ENCODE measurements at places on chromosomes 4 and X. TPM values are rescaled to one million over a fixed set of nuclear protein-coding genes. Genes with fewer than 3 reads are reported as not detected.

DNA sequence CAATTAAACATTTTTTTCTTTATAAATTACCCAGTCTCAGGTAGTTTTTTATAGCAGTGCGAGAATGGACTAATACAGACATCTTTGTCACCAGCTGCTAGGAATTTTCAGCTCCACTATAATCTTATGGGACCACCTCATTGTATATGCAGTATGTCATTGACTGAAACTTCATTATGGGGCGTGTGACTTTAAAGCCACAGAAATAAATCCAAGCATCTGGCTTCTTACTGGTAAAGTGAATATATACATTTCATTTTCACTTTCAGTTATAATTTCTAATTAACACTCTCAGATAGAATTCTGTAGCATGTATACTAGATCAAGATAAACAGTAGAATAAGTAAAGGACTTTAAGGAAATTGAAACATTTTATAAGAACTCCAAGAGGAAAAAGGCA, 21.9 kb downstream of the IL15 start:
- no peaks in the 10 kb centered on the region for H3K27me3 ChIP-seq
- no peak overlapping the region for H3K27ac ChIP-seq
- H3K36me3 ChIP-seq: no peaks in the 10 kb centered on the region
- no peaks in the 10 kb centered on the region for H3K4me1 ChIP-seq
- no peak overlapping the region for H3K4me3 ChIP-seq

DNA sequence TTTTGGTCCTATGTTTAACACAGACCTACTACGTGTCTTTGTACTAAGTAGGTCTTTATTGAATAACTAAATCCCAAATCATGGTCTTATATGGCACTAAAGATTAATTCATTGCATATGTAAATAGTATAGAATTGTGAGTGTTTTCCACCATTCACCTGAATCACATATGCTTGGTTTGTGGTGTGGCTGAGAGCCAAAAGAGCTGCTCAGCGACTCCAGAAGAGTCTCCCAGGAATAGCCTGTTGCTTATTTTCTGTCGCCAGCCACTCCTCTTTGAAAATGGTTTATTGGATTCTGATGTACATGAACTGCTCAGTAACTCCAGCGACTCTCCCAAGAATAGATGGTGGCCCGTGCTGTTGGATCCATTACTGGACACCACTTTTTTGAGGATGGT, 184.5 kb downstream of the CLCN4 start:
- H3K27ac ChIP-seq: no peak overlapping the region
- DNase-seq: no peak
- H3K4me3 ChIP-seq: no peak overlapping the region
- H3K27me3 ChIP-seq: no peaks in the 10 kb centered on the region

GRCh38 chr4:81398379-81398778, 73.3 kb downstream of the RASGEF1B start:
- DNase-seq: no peak
- H3K4me3 ChIP-seq: no peak overlapping the region
- no peak overlapping the region for H3K27ac ChIP-seq
- no peaks in the 10 kb centered on the region for H3K4me1 ChIP-seq
- H3K27me3 ChIP-seq: no peaks in the 10 kb centered on the region

The GRK4 gene
- 0.55 TPM for polyA plus RNA-seq

The OPRPN gene
- polyA plus RNA-seq: not detected

The CXorf65 gene
- polyA plus RNA-seq: 7.4 TPM

DNA sequence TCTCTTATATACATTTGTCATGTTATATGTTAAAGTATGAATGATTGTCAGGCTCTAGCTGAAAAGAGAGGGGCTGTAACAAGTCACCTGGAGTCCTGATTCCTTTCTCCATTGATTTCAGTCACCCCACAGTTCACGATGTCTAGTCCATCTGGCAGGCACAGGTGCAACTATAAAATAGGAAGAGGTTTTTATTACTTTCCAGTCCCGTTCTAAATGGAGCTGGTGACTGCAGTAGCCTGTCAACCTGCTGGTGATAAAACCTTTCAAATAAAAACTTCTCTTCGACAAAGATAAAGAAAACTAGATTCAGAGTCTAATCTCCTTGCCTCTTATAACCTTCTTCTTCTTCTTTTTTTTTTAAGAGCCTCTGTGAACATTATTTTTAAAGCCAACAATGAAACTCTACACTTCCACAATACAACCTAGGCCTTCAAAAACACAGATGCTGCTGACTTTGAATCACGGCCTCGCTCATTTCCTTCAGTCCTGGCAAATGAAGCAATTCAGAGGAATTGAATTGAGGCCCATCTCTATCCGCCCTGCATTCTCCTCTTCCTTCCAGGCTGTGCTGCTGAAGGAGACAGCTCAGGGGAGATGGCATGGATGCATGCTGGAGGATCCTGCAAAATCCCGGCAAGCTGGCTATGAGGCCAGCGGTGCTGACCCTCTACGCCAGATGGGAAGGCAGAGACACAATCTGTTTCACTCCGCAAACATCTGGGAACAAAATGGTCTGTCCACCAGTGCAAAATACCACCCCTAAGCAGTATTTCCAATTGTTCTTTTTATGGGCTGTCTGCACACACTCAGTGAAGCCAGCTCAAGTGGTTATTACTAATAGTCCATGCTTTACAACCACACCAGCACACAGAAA, 27.3 kb upstream of the CDKN2AIP start:
- H3K27me3 ChIP-seq: no peaks in the 10 kb centered on the region
- H3K36me3 ChIP-seq: no peaks in the 10 kb centered on the region
- H3K27ac ChIP-seq: no peak overlapping the region
- DNase-seq: no peak
- no peaks in the 10 kb centered on the region for H3K4me1 ChIP-seq

The GASK1B gene
- polyA plus RNA-seq: not detected

The SMIM43 gene
- not detected for polyA plus RNA-seq

DNA sequence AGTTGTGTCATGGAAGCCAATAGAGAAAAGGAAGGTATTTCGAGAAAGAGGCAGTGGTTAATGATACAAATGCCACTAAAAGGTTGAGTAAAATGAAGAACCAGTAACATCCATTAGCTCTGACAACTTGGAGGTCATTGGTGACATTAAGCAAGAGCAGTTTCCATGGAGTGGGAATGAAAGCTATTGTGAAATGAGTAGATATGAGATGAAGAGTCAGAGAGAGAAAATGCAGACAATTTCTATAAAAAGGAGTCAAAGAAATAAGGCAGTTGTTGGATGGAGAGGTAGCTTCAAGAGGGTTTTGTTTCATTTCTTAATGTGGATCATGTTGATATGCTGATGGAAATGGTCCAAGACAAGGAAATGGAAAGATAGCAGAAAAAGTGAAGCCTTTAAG, 9.6 kb upstream of the AMTN start:
- no peak overlapping the region for H3K27ac ChIP-seq
- no peak overlapping the region for H3K4me3 ChIP-seq
- DNase-seq: no peak
- no peaks in the 10 kb centered on the region for H3K4me1 ChIP-seq
- no peaks in the 10 kb centered on the region for H3K36me3 ChIP-seq

DNA sequence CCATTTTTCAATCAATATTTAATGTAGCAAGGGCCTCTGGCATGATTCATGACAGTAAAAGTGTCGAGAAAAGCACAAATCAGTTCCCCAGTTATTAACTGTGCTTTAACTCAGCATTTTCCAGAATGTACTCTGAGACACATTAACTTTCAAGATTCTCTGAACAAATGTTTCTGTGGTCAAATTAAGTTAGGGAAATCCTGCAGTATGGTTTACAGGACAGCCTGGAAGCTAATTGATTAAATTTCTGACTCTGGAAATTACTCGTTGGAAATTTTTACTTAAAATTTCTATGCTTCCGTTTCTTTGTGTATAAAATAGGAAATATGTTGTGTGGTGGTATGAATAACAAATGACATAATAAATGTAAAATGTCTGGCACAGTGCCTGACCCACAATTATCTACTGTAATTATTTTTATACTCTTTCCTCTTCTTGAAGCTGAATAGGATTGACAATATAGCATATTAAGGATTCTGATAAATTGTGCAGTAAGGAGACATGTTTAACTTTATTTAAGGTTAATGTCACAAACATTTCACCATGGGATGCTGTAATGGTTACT, 33.7 kb downstream of the STK32B start:
- no peaks in the 10 kb centered on the region for H3K36me3 ChIP-seq
- H3K4me3 ChIP-seq: no peak overlapping the region
- H3K27ac ChIP-seq: no peak overlapping the region
- DNase-seq: no peak

DNA sequence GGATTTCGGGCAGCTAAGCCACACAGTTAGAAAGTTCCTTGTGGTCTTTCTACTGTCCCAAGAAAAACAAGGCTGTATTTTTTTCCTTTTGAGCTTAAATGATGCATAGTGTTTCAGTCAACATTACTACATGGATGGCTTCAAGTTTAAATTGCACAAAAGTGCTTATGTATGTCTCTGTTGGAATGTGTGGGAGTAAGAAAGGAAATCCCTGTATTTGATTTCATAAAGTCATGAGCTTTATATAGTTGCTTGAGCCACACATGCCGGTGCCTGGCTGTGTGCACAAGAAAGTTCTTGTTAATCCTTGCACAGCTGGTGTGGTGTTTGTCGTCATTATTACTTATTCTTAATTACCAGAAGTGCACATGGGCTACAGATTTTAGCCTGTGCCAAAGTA, 262.2 kb downstream of the ARHGAP10 start:
- no peaks in the 10 kb centered on the region for H3K27me3 ChIP-seq
- H3K36me3 ChIP-seq: no peaks in the 10 kb centered on the region
- DNase-seq: no peak
- H3K4me3 ChIP-seq: no peak overlapping the region
- H3K27ac ChIP-seq: no peak overlapping the region

The EVC2 gene
- 0.31 TPM for polyA plus RNA-seq

The SH3TC1 gene
- polyA plus RNA-seq: 14.3 TPM

The NALF2 gene
- polyA plus RNA-seq: not detected

DNA sequence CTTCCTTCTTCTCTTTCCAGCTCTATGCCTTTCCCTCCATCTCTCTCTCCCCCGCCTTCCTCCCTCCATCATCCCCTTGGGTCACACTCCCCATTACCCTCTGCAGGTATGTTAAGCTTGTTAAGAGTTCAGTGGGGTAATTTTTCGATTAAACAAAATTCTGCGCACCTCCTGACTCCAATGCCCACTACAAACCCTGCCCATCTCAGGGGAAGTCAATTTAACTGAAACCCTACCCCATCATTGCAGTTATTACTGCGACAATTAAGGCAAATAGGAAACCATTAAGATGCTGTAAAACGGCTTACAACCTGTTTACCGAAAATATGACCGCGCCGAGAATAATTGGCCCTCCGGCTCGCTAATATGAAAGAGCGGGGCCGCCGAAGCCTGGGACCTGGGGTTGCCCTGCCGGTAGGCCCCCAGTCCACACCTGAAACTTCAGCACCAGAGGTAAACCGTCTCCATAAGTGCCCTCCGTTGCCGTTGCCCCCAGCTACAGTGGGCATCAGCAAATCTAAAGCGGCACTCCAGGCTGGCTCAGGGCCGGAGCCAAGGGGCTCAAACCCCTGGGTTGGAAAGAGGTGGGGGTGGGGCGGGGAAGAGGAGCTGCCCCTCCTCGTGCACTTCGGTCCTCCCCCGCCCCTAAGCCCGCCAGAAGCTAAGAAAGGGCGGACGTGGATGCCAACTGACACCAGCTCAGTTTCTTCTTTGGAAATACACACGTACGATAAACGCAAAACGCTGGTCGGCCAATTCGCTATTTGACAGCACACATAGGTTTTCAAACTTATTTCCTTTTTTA, 4.8 kb downstream of the ARX start:
- H3K27ac ChIP-seq: no peak overlapping the region
- H3K4me3 ChIP-seq: no peak overlapping the region
- DNase-seq: no peak
- H3K27me3 ChIP-seq: peaks cover 7% of the 10 kb centered on the region
- no peaks in the 10 kb centered on the region for H3K4me1 ChIP-seq

- H3K4me1 ChIP-seq: no peaks in the 10 kb centered on the region
- DNase-seq: no peak
- no peaks in the 10 kb centered on the region for H3K36me3 ChIP-seq
- no peaks in the 10 kb centered on the region for H3K27me3 ChIP-seq
- no peak overlapping the region for H3K4me3 ChIP-seq
These were observed 39.7 kb downstream of the AKAP4 start for GRCh38 chrX:50161127-50161526.

The MAGEE1 gene
- polyA plus RNA-seq: 6.1 TPM

The SYNPO2 gene
- polyA plus RNA-seq: 0.04 TPM

The TEX13D gene
- polyA plus RNA-seq: not detected

All from CD4-positive, alpha-beta memory T cell (primary cell).